Activated T-helper 1 cell treated with anti-CD3 and anti-CD28 coated beads, Interleukin-2, amount 50 U/mL, for 16 hours (primary cell): ENCODE measurements at places on chromosomes 11 and 22.
A peak's percentile ranks its signal among the peaks of the same experiment; 100 is the strongest.

- DNase-seq, result no peak
These were observed 115.8 kb downstream of the KCNC1 start for GRCh38 chr11:17850336-17850735.

DNA sequence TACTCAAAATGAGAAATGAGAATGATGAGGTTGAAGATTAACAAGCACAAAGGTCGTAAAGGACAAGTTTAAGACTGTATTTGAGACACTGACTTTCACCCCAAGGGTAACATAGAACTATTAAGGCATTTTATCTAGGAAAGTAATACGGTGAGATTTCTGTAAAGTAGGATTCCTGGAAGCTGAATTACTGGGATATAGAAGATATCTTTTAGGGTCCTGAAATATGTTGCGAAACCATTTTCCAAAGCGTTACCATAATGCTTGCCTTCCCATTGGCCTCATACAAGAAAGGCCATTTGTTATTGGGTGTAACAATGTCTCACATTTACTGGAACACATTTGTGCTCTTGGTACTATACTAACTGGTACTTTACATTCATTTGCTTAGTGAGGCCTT, 1185.9 kb upstream of the TENM4 start:
- no peak for DNase-seq

- no peak for DNase-seq
These were observed 54.0 kb downstream of the C11orf58 start for GRCh38 chr11:16792426-16792825.

- no peak for DNase-seq
These were observed 393.5 kb upstream of the CADM1 start for GRCh38 chr11:115897707-115898106.

DNA sequence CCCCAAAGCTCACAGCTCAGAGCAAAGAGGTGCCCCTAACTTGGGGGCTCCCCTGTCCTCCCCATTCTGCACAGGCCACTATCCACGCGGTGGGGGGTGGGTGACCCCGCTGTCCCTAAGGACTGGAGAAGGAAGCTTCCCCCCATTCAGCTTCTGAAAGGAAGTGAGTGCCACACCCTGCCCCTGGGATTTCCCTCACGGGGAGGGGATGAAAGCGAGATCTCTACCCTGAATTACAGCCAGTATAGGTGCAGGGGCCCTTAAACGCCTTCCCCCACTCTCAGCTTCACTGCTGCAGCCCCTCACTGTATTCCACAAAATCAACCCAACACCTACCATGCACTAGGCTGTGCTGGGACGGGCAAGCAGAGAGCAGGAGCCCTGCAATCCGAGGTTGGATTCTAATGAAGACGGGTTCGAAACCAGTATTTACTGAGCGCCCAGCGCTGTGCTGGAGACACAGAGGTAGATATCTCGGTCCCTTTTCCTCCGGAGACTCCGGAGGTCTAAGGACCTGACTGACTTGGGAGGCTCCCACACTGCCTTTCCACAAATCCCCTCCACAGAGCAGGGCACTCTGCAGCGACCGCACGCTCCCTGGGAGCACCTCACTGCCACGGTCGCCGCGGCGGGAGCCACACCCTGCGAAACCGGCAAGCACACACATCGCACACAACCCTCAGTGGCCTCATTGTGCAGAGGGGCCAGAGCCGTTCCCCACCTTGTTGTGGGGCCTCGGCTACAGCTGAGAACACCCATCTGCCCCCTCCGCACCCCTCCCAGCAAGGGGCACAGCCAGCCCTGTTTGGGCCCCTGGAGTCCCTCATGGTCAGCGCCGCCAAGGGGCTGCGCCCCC, 1.8 kb downstream of the AHNAK start:
- no peak for DNase-seq

- DNase-seq, result no peak
These were observed 4.4 kb downstream of the IFT27 start for GRCh38 chr22:36771356-36772063.

GRCh38 chr11:13091804-13092203, 82.7 kb downstream of the RASSF10 start:
- no peak for DNase-seq

DNA sequence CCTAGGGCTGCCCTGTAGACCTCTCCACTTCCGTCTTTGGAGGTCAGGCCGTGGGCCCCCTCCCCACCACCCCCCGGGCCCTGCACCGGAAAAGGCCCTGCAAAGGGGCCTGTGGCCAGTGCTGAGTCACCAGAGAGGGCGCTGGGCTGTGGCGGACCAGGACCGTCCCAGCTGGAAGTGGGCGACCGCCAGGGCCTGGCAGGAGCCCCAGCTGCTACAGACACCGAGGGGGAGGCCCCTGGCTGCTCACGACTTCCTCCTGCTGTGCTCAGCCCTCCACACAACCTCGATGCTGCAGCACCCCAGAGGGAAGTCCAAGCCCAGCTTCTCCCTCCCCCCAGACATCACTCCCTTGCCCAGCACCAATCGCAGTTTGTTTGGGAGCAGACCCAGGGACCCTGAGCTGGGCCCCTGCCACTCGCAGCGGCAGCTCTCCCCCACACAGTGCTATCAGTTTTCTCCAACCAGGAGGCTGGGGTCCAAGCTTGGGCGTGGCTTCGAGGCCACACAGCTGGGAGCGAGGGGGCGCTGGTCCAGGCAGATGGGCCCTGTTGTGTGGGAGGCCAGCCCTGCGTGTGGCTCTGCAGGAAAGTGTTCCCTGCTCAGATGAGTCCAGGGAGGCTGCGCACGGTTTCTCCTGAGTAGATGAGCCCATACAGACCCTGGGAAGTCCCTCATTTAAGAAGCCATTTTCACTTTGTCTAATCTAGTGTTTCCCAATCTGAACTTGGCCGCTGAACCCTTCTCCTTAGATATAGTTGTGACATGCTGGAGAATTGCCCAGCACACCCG, 5.6 kb upstream of the SH3BP1 start:
- DNase-seq, result peak; percentile 26

DNA sequence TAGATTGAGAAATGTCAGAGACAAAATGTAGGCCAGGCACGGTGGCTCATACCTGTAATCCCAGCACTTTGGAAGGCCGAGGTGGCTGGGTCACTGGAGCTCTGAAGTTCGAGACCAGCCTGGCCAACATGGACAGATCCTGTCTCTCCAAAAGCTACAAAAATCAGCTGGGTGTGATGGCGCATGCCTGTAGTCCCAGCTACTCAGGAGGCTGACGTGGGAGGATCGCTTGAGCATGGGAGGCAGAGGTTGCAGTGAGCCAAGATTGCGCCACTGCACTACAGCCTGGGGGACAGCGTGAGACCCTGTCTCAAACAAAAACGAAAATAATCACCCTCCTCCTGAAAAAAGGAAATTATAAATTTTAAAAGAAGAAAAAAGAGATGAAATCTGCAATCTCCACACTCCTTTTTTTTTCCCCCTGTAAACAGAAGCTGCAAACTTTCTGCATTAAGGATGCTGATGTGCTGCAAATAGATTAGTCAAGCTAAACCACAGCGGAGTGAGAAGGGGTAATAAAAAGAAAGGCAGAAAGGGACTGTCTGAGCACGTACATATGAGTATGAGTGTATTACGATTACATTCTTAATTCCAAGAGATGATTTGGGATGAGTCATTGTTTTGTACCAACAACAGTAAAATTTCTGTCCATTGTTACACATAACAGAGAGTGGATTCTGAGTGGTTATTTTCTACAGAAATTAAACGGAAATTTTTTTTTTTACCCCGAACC, 87.3 kb downstream of the SIK3 start:
- no peak for DNase-seq

- DNase-seq, result no peak
These were observed 23.0 kb downstream of the FZD4 start for GRCh38 chr11:86932259-86932585.

DNA sequence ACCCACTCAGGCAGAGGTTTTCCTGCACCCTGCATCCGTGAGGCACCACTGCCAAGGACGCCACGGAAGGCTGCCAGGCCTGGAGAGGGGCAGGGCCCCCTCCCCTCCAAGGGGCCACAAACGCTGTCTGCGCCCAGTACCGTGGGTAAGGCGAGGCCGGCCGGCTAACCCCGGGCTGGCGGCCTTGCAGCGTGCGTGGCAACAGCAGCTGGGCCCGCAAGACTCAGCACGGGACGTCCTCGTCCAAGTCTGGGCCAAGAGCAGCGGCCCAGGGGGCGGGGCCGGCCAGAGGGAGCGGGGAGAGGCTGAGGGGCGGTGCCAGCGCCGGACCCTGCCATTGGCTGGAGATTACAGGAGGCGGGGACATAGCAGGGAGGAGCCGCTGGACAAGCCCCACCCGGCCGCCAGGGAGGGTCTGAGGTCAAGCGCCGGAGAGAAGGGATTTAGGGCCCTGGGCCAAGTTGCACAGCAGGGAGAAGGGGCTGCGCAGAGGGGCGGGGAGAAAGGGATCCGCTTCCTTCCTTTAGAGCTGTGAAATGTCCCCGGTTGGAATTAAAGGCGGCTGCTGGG, 16.0 kb downstream of the SLC43A1 start:
- no peak for DNase-seq

- no peak for DNase-seq
These were observed 70.4 kb upstream of the KCNQ1OT1 start for GRCh38 chr11:2770096-2770751.

DNA sequence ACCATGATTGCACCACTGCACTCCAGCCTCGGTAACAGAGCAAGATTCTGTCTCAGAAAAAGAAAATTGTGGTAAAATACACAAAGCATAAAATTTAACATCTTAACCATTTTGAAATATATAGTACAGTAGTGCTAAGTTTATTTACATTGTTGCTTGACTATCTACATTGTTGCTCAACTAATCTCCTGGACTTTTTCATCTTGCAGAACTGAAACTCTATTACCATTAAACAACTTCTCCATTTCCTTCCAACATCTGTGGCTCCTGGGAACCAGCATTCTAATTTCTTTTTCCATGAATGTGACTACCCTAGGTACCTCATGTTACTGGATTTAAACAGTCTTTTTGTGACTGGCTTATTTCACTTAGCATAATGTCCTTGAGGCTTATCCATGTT, 13.5 kb upstream of the VWA5A start:
- DNase-seq, result no peak

DNA sequence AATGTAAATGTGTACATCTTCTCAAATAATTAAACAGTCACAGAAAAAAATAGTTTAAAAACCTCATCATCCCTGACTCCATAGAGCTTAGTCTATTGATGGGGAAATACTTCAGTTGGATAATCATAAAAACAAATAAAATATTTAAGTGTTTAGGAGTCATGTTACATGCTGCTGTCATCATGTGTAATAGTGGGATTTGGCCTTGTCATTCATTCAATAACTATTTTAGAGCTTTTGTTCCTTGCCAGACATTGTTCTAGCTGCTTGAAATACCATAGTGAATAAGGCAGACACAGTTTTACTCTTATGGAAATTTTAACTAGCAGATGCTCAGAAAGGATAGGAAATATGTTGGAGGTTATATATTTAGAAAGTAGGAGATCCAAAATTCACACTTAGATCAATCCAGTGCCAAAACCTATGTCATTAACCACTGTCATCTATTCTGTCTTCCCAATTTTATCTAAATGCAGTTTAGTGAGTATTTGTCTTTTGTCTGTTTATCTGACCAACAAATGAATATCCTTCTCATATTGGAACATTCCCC, 324.7 kb downstream of the CASP12 start:
- no peak for DNase-seq

- no peak for DNase-seq
These were observed 2.6 kb downstream of the HDAC10 start for GRCh38 chr22:50248196-50249081.

GRCh38 chr11:108302121-108302785, 79.4 kb downstream of the ATM start:
- no peak for DNase-seq

- no peak for DNase-seq
These were observed 8.9 kb downstream of the KCTD21 start for GRCh38 chr11:78179459-78180071.
